ENCODE measurements at places on chromosomes 6 and 20. TPM values are rescaled to one million over a fixed set of nuclear protein-coding genes. Genes with fewer than 3 reads are reported as not detected.

The RAB23 gene
- total RNA-seq: 74.0 TPM

The SLC26A8 gene
- total RNA-seq: under 0.01 TPM

The GMPR gene
- total RNA-seq: 7.4 TPM

The BEND6 gene
- total RNA-seq: 23.6 TPM

The EFCAB8 gene
- 1.4 TPM for total RNA-seq

The LBP gene
- 1.8 TPM for total RNA-seq

The ZSCAN23 gene
- 7.4 TPM for total RNA-seq

The EDN1 gene
- 0.88 TPM for total RNA-seq

The ITPR3 gene
- total RNA-seq: 46.7 TPM

The FAM135A gene
- total RNA-seq: 16.2 TPM

The OOEP gene
- total RNA-seq: 0.36 TPM

The AGER gene
- total RNA-seq: under 0.01 TPM

The ABHD16B gene
- total RNA-seq: not detected

The PPIL6 gene
- 5.3 TPM for total RNA-seq

The RIPOR2 gene
- 2.1 TPM for total RNA-seq

The CTSZ gene
- total RNA-seq: 223 TPM

DNA sequence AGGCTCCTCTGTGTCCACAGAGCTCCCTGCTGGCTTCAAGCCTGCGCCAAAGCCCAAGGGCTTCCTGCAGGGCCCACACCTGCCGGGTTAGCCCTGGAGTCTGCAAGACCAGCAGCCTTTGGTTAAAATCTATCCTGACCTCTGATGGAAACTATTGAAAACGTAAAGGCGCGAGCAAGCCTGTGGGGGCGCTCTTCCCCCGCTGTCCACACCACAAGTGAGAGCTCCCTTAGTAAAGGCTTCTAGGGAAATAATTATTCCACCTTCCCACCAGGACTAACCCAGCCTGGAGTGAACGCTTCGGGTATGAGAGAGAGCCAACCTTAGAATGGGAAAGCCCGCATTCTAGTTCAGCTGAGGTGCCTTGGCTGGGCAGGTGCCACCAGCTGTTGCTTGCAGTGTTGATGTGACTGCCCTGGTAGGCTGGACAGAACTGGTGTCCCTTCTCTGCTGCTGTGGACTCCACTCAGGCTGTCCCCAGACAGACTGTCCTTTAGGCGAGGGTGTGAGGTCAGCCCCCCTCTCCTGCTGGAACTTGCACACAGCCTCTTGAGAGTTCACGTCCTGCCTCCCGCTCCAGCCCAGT lies 68.7 kb downstream of the SYTL3 start:
- peak; percentile 68 for DNase-seq

DNA sequence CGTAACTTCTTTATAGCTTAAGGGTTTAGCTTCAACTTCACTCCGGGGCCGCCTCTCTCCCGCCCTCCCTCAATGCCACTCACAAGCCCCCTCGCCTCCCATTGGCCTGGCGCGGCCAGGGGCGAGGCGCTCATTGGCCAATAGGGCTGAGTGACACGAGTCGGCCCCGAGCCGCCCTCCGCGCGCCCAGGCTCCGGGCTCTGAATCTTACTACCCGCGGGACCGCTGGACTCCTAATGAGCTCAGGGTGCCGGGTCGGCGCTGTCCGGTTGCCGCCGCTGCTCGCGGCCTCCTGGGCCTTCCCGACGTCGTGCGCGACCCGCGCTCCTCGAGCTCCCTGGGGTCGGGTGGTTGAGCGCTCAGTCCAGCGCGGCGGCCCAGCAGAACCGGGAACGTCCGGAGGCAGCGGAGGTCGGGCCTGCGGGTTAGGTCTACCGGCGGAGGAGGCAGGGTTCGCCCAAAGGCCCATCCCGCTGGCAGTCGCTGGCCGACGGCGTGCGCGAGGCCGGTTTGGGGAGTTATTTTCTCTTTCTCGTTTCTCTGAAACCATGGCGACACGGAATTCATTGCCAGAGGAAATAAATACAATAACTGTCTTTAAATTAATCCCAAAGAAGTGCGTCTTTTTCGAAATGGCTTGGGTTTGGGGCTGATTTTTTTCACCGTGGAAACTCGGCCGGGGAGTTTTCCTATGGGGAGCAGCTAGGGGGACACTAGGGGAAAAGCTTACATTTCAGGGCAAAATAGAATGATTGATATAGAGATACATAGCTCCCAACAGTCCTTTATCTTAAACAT lies at the start of gene SIM1:
TSS of gene SIM1 (minus strand) at position 19 of the 798 bp plus-strand sequence. CDS start 1,453 bp downstream, outside the sequence.
- peak; percentile 93 for DNase-seq

DNA sequence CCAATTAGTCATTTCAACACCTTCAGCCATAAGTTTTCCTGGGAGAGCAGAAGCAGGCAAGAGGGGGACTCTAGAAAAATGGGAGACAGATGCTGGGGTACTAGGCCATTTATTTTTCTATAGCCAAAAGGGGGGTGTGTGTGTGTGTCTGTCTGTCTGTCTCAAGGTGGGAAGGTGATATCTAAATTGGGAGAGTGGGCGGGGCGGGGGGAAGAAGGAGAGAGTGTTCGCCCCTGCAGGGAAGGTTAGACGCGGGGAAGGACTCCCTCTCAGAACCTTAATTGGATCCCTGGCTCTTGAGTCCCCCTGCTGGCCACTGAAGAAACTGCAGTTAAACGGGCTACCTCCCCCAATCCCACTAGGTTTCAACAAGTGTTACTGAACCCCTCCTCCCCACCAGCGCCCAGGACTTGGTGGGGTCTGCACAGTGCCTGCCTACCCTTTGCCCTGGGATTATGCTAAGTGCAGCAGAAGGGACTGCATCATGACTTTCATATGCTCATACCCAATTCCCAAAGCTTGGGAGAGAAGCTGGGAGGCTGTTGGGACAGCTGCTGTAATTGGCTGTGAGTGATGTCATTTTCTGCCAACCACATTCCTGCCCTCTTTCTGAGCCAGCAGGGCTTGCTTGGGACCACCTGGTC lies 45.8 kb downstream of the FOXP4 start:
- DNase-seq: peak; percentile 99

GRCh38 chr6:167291623-167292300 lies 647 bp downstream of the UNC93A start:
- DNase-seq: no peak

DNA sequence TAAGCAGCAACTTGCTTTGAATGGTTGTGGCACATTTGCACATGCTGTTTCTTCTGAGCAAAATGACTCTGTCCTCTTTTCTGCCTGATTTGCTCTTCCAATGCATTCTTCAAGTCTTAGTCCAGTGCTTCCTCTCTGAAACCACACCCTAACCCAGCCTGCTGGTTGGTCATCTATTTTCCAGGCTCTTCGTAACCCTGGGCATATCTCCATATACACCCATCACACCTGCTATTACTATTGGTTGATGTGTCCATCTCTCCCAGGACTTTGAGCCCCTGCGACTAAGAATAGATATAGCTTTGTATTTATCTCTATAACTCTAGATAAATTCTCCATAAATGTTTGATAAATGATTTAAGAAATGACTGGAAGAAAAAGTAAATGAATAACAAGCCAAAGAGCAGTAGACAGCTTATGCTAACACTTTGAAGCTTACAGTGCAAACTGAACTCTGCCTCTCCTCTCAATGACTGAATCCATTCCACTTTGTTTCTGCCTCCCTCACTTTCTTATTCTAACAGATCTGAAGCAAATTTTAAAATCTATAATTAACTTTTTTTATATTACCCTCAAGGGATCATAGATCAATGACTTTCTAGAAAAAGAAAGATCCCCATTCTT lies 59.7 kb upstream of the NT5E start:
- DNase-seq: no peak

DNA sequence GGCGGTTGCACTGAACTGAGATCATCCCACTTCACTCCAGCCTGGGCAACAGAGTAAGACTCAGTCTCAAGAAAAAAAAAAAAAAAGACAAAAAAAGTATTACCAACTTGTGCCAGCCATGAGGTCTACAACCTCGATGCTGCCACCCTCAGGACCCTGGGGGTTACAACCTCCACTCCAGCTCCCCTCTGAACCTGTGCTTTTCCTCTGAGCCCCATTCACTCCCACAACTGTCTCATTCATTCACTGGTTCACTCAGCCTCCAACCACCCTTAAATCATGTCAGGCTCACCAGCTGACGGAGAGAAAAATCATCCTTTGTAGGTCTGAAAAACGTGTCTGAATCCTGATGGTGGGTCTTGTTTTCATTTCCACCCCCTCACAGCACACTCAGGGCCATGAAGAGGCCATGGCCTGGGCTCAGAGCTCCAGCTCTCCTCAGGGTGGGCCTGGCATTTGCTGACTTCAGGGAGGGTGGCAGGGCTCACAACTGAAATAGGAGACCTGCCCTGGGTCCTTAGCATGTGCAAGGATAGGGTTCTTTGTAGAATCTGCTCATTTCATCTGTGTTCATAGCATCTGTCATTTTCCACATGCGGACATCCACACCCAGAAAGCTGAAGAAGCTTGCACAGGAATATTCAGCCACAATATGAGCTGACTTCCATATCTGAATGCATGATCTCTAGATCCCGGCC lies 1.9 kb upstream of the ULBP1 start:
- no peak for DNase-seq

DNA sequence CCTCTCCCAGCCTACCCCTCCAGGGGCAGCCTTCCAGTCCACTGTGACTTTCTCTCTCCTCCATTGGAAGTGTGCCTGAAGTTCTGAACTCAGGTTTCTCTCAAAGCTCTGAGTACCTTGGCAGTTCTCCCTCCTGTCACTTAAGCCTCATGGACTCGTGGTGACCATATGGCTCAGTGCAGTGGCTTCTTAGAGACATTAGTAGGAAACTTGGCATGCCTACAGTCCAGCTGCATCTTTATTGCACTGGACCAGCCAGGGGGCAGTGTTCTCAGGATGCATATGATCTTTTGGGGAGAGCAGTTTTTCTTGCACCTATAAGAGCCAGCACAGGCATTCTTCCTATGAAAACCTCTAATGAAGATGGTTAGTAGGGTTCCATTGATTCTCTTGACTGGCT lies 47.5 kb upstream of the KCNK16 start:
- no peak for DNase-seq

GRCh38 chr20:36061754-36062153 lies 92.8 kb upstream of the EPB41L1 start:
- DNase-seq: no peak

- peak; percentile 29 for DNase-seq
These were observed 144.2 kb downstream of the GMDS start for GRCh38 chr6:2101213-2101612.

- no peak for DNase-seq
These were observed 621.8 kb downstream of the BCKDHB start for GRCh38 chr6:80728101-80728750.

- DNase-seq: no peak
These were observed 65.2 kb downstream of the GTF2H5 start for GRCh38 chr6:158233214-158233795.

GRCh38 chr6:45031601-45032000 lies 296.5 kb upstream of the RUNX2 start:
- DNase-seq: no peak

DNA sequence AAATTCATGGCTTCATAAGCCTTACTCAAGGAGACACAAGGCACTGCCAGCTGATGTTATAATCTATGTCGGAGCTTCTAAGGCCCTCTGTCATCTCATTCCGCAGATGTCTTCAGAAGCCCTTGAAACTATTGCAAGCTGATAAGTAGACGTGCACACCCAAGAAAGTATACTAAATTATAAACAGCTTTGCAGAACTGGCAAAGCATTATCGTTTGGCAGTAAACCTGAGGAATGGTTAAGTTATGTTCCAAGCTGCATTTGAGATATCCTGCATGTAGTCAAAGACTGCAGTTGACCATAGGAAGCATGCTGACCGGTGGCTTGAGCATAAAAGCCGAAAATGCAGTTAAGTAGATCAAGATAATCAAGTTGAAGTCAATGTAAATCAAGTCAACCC lies 425.8 kb upstream of the SOX4 start:
- no peak for DNase-seq

- DNase-seq: no peak
These were observed 213.7 kb downstream of the CDKAL1 start for GRCh38 chr6:20747991-20748390.

DNA sequence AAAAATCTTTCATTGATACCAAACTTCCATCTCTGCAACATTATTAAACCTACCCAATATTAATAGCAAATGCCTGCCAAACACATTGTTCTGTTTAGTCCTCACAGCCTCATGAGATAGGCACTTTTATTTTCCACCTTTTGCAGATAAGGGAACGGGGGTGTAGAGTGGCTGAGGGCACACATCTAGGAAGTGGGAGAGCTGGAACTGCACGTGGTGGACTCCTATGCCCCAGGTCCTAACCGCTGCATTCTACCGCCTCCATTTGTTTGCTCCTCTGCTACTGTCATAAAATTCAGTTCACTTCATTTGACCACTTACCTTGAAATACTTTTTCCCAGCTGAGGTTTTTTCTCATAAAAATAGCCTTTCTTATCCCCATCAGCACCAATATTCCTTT lies 7.6 kb downstream of the FAM217A start:
- no peak for DNase-seq
